ENCODE measurements at places on chromosomes 4 and X. TPM values are rescaled to one million over a fixed set of nuclear protein-coding genes. Genes with fewer than 3 reads are reported as not detected.

Gene CENPVL1
- total RNA-seq, result not detected

Gene GLRA3
- not detected for total RNA-seq

Gene TMEM150C
- total RNA-seq, result 0.38 TPM

Gene TEX13B
- not detected for total RNA-seq

Gene GAGE12J
- not detected for total RNA-seq

Gene ADAMTS3
- total RNA-seq, result 5.4 TPM

Gene HAUS3
- total RNA-seq, result 9.0 TPM

Gene CT47B1
- total RNA-seq, result not detected

Gene CT83
- total RNA-seq, result not detected

Gene PDLIM5
- total RNA-seq, result 183 TPM
